ENCODE measurements at places on chromosomes 5 and 9. TPM values are rescaled to one million over a fixed set of nuclear protein-coding genes. Genes with fewer than 3 reads are reported as not detected.

GRCh38 chr5:180613188-180613813, 22.0 kb upstream of the SCGB3A1 start:
- no peak for DNase-seq

SH3GL2 gene
- 5.7 TPM for polyA plus RNA-seq

- DNase-seq = no peak
Measured at GRCh38 chr5:150192462-150192861, 2.6 kb downstream of the SLC6A7 start.

DNA sequence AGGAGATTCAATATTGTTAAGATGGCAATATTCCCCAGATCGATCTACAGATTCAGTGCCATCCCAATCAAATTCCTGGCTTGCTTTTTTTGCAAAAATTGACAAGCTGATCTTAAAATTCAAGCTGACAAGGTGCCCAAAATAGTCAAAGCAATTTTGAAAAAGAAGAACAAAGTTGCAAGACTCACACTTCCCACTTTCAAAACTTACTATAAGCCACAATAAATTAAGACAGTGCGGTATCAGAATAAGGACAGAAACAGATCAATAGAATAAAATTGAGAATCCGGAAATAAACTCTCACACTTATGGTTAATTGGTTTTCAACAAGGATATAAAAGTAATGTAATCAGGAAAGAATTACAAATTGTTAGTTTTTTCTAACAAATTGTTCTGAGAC, 97.1 kb downstream of the NRG2 start:
- no peak for DNase-seq

SUSD3 gene
- 4.2 TPM for polyA plus RNA-seq

DNM1 gene
- 47.7 TPM for polyA plus RNA-seq

- no peak for DNase-seq
Measured at GRCh38 chr9:129781981-129782380, 21.0 kb upstream of the TOR1B start.

DNA sequence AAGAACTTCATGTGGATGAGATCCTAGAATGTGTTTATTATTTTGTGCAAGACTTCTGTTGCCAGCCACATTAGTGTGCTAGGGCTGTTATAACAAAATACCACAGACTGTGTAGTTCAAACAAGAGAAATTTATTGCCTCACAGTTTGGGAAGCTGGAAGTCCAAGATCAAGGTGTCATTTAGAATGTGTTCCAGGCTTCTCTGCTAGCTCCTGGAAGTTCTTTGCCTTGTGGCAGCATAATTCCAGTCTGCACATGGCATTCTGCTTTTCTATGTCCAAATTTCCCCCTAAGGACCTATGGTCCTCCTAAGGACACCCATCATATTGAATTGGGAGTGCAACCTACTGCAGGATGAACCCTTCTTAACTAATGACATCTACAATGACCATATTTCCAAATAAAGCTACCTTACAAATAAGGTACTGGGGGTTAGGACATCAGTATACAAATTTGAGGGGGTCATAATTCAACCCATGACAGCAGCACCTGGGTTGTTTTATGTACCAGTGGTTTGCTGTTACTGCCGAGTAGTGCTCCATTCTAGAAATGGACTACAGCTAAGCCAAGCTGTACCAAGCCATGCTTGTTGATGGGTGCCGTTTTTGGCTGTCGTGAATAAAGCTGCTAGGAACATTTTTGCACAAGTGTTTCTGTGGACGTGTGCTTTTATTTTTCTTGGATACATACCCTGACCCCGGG, 52.7 kb downstream of the DAPK1 start:
- DNase-seq = no peak

DNA sequence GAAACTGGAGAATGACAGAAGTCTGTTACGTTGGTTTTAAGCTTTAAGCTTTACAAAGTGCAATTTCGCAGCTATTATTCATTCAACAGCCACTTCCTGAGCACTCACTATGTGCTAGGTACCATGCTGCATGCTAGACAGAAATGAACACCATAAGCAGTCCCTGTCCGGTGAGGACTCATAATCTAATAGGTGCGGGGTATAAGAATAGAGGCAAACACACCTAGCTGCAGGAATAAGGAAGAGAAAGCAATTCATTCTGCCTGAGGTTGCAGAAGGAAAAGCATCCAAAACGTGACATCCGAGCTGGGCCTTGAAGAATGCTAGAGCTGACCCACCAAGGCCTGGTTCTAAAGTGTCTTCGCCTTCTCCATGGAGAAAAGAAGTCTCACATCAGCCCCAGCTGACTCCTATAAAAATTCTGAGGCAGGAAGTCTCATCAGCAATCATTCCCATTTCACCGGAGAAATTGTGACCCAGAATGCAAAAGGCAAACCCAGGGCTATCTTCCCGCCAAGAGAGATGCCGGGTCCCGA, 542 bp downstream of the FKBP15 start:
- DNase-seq = no peak

GRCh38 chr9:26292943-26293342, 599.7 kb downstream of the CAAP1 start:
- DNase-seq = no peak

CCDC192 gene
- polyA plus RNA-seq = 0.90 TPM

DNA sequence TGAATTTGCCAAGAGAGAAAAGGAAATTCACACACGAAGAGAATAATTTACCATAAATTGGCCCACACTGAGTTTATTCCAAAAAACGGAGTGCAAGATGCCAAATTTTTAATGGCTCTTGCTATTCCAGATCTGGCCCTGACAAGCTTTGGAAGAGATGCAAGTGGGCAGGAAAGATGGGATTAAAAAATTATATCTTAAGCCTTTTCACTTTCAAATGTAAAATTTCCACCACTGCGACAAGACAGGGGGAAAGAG, 352.4 kb downstream of the GLIS3 start:
- DNase-seq = no peak

DNA sequence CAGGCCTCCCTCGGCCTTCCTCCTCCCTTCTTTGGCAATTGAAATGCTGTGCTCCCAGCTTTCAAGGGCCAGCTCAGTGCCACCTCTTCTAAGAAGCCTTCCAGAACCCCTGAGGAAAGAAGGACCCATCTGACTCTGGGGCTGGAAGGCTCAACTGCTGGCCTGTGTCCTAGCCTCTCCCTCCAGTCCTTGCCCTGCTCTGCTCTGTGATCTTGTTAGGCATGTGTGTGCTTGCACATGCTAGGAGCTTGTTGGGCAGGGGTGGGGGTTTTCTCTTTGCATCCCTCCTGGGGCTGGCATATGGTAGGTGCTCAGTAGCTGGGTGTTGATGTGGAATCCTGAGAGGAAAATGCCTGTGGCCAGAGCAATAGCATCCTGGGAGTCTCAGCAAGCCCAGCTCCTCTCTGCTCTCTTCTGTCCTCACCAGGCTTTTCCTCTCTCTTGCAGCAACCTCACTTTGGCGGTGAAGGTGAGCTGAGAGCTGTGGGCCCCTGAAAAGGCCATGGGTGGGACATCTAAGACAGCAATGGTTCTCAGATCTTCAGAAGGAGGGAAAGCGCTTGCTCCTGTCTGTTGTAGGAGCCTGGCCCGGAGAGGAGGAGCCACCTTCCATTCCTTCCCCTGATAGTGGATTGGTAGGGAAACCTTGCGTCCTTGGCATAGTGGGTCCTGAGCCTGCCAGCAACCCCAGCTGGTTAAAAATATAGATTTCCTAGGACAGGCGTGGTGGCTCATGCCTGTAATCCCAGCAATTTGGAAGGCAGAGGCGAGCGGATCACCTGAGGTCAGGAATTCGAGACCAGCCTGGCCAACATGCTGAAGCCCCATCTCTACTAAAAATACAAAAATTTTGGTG, 9.9 kb downstream of the DOLK start:
- DNase-seq = no peak

- no peak for DNase-seq
Measured at GRCh38 chr9:120256146-120256545, 323.8 kb downstream of the CDK5RAP2 start.

GRCh38 chr9:19050637-19051591, 1.7 kb downstream of the RRAGA start:
- DNase-seq = no peak

GRCh38 chr5:56140073-56140472, 93.1 kb downstream of the ANKRD55 start:
- DNase-seq = no peak

DNA sequence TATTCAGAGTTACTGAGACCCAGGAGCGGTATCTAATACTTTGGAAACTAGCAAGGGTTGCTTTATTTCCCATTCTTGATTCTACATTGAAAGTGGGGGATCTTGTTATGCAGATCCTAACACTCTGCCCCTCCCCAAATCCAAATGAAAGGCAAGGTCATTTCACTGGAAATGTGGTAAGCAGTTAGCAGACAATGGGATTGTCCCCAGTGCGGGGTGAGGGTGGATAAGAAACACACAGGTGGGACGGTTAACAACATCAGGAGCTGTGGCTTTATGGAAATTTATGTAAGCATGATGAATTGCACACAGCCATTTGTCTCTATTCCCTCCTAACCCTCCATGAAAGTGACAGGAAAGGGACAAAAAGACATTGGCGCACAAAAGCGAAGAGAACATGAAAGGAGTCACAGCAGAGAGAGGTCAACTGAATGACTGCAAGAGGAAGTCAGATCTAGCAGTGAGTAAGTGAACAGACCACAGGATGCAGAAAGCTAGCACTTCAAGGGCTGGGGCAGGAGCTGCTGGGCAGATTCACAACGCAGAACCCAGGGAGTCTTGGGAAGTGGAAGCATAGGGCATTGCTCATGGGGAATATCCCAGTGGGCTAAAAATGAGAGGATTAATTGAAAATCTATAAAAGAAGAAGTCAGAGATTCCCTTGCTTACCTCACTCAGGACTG, 184.4 kb downstream of the HSD17B3 start:
- no peak for DNase-seq

DNA sequence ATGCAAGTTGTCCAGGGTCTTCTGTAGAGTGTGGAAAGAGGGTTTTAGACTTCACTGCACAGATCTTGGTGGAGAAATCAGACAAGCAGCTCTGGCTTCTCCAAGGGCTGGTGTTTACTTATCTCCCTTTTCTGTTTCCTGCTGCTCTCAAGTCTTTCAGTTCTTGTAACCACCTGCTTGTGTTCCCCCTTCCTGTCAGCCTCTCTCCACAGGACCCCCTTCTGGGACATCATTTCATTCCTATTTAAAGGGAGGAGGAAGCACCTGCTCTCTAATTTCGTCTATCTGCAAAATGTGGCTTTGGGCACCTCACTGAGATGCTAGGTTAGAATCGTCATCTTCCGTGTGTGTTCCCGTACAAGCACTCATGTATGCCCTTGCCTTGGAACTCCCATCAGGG, 636.2 kb downstream of the MTRR start:
- no peak for DNase-seq

MEIKIN gene
- not detected for polyA plus RNA-seq

- DNase-seq = no peak
Measured at GRCh38 chr5:149603920-149604319, 22.6 kb downstream of the ARHGEF37 start.

- DNase-seq = no peak
Measured at GRCh38 chr5:168661593-168662485, 82.7 kb upstream of the PANK3 start.

MLANA gene
- polyA plus RNA-seq = 1.6 TPM

DNA sequence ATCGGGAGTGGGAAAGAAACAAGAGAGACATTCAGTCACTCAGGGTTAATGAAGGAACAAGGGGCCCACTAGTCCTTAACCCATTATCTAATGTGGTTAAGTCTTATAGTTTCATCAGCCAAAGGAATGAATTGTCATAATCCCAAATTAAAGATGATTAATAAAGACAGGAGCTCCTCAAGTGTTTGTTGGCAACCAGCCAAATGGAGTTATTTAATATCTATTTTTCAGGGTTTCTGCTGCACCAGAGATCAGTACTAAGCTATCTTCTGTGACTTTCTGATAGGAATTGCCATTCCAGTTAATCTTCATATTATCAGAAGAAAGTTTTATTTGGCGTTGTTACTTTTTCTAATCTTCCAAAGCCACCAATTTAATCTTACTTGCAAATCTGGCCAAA, 34.0 kb upstream of the FCHO2 start:
- DNase-seq = no peak

QRFP gene
- 0.38 TPM for polyA plus RNA-seq

DNA sequence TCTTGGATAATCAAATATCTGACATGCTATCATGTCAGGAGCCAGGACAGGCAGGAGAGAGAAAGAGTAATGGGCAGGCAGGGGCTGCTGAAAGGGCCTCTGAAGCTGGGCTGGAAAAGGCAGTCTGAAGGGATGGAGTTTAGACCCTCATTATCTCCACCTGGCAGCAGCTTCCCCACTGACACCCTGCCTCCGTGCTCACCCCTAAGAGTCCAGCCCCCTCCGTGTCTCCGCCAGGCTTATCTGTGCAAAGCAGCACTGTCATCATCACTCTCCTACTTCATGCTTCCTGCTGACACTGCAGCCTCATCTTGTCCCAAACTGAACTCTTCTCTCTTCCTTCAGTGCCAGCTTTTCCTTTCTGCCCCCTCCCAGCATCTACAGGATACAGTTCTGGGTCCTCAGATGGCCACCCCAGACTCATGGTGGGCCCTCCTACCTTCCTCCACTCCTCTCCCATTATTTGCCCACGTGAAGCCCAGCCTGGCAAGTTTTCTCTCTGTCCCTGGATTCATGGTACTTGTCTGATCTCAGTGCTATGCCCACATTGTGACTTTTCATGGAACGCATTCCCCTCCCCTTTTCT, 70.9 kb upstream of the KLF9 start:
- DNase-seq = no peak

LRRC26 gene
- not detected for polyA plus RNA-seq

DNA sequence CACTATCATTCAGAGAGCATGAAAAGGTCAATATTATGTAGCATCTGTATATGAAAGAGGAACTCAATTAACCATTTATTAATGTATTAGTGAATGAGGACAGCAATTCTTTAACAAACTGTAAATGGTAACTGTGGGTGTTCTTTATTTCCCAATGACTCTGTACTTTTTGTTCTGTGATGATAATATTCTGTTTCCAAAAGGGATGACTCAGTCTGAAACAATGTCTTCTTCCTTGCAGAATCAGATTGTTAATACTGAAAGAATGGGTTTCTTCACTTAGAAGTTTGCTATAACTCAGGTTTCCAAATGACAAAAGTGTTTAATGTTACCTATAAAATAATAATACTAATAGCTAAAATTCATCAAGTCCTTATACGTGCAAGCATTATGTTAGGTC, 1518.7 kb upstream of the WWC1 start:
- DNase-seq = no peak

SMC2 gene
- polyA plus RNA-seq = 57.1 TPM

DNA sequence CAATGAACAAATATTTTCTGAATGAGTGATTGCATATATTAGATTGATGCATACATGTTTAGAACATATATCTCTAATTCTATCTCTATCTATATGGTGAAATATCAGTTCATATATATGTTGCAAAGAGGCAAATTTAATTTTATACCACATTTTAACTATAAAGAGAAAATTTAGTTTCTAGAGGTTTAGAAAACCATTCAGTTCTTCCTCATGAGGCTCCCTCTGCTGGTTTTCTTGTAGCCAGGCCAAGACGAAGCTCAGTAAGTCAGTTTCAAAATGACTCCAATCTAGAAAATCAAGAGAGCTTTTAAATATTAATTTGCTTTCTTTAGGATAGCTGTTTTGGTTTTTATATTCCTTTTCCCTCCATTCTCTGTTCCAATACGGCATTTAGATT, 312.1 kb downstream of the TMEM232 start:
- peak; percentile 1 for DNase-seq

SAPCD2 gene
- 10.3 TPM for polyA plus RNA-seq

PCDHGB7 gene
- polyA plus RNA-seq = 13.8 TPM

CTSL gene
- 85.0 TPM for polyA plus RNA-seq

GRCh38 chr5:122297587-122298298, 14.3 kb upstream of the SNCAIP start:
- no peak for DNase-seq

GRCh38 chr9:94761481-94761880, 35.0 kb downstream of the AOPEP start:
- no peak for DNase-seq

MARCHF11 gene
- not detected for polyA plus RNA-seq

- DNase-seq = no peak
Measured at GRCh38 chr5:73796164-73797131, 170.5 kb downstream of the ARHGEF28 start.

Data from right lung (tissue), 10 donors.